ENCODE measurements at places on chromosomes 13 and 19.

DNA sequence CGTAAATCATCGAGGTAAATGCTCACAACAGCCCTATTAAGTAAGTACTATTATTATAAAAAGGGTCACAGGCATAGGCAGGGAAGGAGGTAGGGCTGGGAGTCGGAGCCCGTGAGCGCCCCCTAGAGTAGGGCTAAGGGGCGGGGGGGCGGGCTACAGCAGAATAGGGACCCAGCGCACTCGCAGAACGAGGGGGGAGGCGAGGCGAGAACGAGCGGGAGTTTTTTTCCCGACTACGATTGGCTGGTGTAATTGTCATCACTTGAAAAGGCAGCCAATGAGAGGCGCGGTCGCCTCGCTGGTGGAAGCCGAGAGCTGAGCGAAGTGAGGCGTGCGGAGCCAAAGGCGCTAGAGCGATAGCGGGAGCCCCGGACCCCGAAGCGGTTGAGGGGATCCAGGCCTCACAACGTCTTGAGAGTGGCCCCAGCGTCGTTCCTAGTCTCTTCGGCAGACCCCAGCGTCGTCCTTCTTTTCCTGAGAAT is 24.2 kb downstream of the KEAP1 start:
- no peak for DNase-seq

GRCh38 chr19:2032296-2032941 is 16.9 kb upstream of the BTBD2 start:
- DNase-seq: peak; percentile 48

DNA sequence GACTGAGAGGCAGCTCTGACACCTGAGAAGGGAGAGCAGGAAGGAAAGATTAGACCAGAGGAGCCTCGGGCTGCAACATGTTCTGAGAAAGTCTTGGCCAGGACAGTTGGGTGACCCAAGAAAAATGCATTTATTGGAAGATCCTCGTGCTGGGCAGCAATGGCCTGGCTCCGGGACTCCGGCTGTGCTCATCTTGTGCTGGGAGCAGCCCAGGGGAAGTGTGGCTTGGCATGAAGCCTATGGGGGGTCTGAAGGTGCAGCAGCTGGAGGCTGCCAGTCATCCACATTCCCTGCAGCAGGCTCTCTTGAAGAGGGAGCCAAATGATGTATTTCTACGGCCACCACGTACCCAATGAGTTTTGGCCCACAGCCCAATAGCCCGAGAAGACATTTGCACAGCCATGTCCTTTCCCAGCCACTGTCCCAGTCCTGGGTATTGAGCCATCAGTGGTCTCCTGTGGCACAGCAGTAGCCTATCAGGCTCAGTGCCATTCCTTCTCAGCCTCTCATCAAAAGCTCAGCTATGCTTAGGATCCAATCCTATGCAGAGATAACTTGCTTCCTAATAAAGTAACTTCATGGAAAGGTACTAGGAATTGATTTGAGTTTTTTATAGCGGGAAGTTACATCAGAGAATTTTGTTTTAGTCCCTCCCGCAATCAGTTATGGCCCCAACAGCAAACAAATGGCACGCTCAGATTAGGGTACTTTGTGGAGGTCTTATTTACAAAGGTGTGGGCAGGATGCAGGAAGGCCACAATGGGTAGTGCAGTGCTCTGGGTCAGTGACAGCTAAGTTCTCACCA is 76.0 kb upstream of the MEDAG start:
- no peak for DNase-seq

DNA sequence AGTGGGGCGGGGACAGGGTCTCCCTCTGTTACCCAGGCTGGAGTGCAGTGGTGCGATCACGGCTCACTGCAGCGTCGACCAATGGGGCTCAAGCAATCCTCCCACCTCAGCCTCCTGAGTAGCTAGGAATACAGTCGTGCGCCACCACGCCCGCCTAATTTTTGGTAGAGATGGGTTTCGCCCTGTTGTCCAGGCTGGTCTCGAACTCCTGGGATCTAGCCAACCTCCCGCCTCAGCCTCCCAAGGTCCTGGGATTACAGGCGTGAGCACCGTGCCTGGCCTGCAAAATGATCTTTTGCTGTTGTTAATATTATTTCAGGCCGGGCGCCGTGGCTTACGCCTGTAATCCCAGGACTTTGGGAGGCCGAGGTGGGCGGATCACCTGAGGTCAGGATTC is 621 bp upstream of the TGDS start:
- DNase-seq: no peak

GRCh38 chr19:32680986-32681385 is 5.3 kb downstream of the RGS9BP start:
- no peak for DNase-seq

DNA sequence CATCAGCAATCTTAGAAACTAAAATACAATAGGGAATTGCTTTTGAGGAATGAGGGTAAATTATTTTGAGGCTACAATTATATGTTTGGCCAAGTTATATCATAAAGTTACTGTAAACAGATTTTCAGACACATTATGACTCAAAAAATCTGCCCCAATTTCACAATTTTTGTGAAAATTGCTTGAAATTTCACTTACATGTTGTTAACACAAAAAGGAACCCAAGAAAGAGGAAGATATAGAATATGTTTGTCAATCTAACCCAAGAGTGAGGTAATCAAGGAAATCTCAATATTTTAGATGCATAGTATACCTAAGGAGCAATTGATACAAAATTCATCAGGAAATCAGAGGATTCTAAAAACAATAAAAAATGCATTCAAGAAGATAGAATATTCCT is 73.9 kb upstream of the FNDC3A start:
- DNase-seq: no peak

DNA sequence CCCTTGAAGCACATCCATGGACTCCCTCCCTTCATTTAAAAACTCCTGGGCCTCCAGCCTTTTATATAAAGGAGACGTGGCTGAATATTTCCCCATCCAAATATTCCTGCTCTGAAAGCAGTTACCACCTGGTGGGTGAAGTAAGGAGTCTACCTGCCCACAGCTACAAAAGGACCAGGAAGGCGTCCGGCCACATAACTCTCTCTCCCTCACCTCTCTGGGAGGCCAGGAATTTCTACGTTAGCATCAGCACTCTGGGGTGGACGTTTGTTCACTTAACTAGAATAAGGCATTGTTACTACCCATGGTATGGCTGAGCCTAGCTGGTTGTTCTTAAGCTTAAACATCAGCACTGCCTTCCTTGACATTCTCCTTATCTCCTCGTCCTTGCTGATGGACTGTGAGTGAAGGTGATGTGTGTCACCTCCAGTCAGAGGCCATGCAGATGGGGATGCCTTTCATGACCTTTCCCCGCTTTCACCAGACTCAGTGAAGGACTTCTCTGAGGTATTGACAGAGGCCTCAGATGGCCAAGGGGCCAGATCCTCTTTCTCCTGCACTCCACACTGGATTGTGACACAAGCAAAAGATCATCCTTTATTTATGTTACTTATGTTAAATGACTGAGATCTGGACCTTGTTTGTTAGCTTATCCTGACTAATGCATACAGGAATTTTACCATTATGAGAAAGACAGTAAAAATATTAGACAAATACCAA is 22.2 kb upstream of the KPNA3 start:
- no peak for DNase-seq

- no peak for DNase-seq
Observed at GRCh38 chr13:50085063-50085462, 69.8 kb downstream of the KCNRG start.

- DNase-seq: no peak
Observed at GRCh38 chr19:27770095-27770494, 1442.9 kb downstream of the UQCRFS1 start.

DNA sequence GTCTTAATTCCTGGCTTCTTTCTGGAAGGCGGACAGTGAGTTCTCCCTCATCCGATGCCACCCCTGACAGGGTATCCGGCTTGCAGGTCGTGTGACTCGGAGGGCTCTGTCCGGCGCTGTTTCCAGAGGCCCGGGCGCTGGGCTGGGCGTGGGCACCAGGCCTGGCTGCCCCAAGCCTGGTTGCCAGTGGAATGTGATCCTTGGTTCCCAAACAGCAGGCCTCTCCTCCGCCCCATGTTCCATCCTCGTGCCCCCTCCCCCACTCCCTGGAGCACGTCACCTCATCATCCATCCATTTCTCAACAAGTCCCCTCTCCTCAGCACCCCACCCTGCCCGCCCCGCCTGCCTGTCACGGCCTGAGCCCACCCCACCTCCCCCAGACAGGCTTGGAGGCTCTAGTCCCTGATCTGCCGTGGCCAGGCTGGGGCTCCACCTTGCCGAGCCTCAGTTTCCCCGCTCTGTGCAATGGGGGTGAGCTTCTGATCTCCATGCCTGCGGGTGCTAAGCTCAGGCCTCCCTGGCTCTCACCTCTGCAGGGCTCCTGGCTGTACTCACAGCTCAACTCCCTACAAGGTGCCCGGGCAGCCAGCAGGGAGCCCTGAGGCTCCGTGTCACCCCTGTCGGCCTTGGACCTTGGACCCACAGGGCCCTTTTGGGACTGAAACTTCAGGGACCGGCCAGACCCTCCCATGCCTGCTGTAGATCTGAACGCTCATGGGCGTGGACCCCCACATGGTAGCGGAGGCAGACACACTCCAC is 2.3 kb downstream of the TBXA2R start:
- DNase-seq: no peak

DNA sequence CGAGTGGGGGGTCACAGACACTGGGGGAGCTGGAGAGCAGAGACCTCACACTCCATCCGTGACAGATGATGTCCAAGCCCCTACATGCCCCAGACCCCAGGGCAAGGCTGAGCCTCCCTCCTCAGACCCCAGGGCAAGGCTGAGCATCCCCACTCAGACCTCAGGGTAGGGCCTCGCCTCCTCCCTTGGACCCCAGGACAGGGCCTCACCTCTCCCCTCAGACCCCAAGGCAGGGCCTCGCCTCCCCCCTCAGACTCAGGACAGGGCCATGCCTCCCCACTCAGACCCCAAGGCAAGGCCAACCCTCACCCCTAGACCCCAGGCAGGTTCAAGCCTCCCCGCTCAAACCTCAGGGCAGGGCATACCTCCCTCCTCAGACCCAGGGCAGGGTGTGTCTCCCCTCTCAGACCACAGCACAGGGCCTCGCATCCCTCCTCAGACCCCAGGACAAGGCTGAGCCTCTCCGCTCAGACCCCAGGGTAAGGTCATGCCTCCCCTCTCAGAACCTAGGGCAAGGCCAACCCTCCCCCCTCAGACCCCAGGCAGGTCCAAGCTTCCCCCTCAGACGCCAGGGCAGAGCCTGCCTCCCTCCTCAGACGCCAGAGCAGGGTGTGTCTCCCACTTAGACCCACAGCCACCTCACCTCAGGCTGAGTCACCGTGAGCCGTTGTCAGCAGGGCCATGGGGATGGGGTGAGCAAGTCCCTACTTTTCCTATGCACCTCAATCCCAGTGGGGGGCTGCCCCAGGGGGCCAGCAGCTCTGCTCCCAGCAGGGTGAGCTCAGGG is 1.7 kb upstream of the S1PR4 start:
- DNase-seq: no peak

- no peak for DNase-seq
Observed at GRCh38 chr19:5913739-5914357, at the start of gene CAPS. Gene CAPS (plus strand): TSS chr19:5914254. CDS start chr19:5914407, 153 bp downstream.

DNA sequence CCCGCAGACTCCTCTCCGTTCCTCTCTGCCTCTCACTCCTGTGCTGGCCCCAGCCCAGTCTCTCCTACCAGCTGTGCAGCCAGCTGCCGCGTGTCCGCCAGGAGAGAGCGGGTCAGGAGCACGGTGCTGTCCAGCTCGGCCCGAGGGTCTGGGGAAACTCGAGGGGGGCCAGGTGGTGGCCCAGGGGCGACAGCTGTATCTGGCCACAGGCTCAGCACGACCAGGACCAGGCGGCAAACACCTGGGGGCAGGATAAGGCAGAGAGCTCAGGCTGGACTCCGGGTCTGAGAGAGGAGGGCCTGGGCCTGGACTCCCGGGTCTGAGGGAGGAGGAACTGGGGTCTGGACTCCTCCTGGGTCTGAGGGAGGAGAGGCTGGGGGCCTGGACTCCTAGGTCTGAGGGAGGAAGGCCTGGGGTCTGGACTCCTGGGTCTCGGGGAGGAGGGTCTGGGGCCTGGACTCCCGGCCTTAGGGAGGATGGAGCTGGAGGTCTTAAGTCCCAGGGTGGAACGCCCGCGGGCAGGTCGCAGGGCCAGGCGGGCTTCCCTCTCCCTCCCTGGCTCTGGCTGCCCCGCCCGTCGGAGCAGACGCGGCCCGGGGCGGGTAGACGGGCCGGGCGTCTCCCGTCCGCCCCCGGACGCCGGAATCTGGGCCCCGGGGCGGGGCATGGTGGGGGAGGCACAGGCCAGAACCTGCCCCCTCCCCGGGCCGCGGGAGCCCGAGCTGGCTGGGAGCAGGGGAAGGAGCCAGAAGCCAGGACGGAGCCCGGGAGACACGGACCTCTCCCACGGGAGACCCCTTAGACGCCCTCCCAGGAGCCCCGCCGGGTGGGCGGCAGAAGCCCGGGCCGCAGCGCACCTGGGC is 1.3 kb downstream of the IL11 start:
- no peak for DNase-seq

GRCh38 chr13:20796791-20797508 is 23.2 kb upstream of the EEF1AKMT1 start:
- no peak for DNase-seq

DNA sequence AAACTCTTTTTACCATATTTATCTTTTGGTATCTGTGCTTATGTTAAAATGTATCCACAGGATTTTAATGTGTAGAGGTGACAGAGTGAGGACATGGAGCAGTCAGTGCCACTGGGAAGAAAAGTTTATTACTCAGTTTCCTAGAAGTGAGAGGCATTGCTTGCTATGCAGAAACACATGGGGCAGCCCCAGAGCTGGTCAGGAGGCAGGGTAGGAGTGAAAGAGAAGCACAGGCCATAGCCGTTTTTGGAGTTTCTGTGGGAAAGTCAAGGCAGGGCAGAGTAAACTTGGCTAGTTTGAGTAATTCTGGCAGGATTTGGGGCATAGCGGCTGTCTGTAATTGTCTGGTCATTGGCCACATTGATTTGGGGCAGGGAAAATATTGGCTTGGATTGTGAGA is 370.9 kb downstream of the FGF9 start:
- no peak for DNase-seq

DNA sequence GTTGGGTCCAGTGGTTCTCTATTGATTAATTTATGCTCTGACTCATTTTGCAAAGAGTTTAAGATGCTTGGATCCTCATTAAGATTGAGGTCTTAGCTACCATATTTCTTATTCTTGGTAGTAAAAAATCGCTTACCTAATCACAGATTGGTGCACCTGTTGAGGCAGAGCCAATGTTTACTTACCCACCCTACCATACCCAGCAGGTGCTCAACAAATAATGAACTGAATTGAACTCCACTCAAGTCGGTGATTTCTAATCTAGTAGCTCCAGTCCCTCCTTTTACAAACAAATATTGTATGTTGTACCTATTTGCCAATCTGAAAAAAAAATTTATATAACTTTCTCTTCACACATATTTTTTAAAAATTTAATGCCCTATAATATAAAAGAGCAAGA is 361.0 kb downstream of the FGF14 start:
- no peak for DNase-seq

DNA sequence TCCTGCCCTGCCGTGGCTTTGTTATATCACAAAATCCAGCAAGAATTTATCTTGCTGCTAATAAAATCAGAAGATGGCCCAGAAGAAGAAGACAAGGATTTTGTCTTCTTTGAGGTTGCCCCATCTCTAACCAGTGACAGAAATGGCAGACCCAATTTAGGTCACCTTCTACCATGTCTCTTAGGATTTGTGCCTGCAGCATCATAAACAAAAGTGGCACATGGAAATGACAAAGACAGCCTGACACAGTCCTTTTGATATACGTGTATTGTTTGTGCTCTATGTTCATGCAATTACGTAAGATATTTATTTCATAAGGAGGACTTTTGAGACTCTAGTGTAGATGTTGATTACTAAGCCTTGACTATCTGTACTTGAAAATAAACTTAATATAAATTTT is 135.9 kb upstream of the TMTC4 start:
- DNase-seq: no peak

- peak; percentile 69 for DNase-seq
Observed at GRCh38 chr19:55452749-55453346, 8.6 kb downstream of the ISOC2 start.

All from NCI-H2081 treated with DMSO at 0.1 percent for 48 hours (cell line).